ENCODE measurements at places on chromosomes 1 and 21.

GRCh38 chr1:32877211-32878110 lies 6.7 kb upstream of the FNDC5 start:
- no peak for DNase-seq

DNA sequence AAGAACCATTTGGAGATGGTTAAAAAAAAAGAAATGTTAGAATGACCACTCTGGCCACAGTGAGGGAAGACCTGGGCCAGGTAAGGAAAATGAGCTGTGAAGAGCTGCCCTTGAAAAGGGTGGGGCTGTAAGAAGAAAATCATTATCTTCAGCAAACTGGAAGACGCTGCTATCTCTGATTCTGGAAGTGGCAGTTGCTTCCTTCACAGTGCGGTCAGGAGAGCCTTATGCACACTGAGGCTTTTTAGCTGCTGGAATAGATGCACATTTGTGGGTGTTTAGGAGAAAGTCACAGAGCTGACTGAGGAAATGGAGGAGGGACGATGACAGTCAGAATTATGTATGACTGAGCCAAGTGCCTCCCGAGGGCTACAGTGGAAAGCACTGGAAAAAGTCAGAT lies 91.6 kb downstream of the TBX19 start:
- no peak for DNase-seq

DNA sequence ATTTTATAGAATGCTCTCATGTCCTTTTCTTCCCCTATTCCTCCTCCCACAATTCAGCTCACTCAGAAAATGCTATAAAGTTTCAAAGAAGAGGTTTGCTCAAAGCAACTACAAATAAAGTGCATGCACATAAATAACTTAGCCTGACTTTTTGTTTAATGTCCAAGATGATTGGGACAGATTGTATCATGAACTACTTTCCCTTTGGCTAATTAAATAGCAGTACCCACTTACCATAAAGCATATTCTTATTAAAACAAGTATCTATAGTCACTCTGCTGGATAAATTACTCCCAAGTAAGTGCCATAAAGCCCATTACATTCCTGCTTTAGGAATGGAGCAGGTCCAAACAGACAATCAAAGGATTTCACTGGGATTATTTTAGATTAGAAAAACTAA lies 576.0 kb downstream of the LMO4 start:
- DNase-seq: no peak

DNA sequence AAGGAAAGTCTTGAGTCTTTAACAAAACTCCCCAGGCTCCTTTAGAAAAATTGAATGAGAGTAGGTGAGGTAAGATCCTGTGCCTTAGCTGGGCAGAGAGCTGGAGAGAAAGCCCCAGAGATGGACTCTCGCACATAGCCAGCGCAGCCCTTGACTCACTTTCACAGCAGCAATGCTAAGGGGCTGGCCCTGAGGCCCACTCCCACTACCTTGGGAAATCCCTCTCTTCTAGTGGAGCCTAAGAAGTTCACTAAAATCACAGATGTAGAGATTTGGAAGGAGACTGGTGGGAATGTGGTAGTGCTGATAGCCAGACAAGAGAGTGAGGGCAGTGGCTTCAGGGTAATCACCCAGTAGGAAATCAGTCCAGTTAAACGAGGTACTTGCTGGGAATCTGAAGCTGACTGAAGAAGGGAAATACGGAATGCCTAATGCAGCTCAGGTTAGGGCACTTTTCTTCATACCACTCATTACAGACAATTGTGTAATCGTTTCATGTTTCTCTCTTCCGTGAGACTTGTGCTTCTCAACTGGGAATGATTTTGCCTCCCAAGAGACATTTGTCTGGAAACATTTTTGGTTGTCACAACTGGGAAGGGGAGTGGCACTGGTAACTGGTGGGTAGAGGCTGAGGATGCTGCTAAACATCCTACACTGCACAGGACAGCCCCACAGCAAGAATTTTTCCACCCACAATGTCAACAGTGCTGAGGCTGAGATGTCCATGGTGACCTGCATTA lies 42.4 kb upstream of the LRRC8C start:
- DNase-seq: no peak

GRCh38 chr1:158821723-158822122 lies 9.4 kb upstream of the MNDA start:
- DNase-seq: no peak
